NCI-H774 (cell line): ENCODE measurements at places on chromosomes 6 and 20.
A peak's percentile ranks its signal among the peaks of the same experiment; 100 is the strongest.

DNA sequence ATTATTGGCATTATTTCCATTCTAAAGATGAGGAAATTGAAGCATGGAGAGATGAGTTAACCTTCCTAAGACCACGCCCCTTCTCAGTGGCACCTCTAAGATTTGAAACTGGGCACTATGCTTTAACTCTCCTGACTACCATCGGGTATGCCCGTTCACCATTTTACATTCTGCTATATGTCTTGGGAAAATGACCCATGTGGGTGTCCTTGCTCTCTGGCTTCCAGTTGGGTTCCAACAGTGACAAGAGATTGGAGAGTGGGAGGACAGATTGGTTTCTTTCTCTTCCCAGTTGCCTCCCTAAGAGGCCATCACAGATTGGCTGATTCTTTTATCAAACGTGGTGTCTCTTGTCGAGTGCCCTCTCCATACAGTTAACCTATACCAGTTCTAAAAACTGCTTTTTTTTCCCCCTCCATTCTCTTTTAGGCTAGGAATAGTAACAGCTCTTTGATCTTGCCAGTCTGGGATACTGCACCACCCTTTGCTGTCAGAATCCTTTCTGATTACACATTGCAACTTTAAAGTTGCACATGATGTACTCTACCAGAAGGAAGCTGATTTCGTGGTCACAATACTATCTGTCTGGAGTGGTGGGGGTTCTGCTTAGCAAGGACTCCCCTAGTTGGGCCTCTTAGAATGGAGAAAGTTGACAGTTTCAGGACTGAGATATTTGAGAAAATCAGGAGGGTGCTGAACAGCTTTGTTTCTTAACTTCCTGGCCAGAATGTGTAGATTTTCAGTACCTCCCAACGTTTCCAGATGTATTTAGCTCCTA lies 88.0 kb upstream of the ELOVL5 start:
- no peak for DNase-seq

GRCh38 chr6:27800731-27801373 lies 111.3 kb downstream of the OR2B2 start:
- no peak for DNase-seq

DNA sequence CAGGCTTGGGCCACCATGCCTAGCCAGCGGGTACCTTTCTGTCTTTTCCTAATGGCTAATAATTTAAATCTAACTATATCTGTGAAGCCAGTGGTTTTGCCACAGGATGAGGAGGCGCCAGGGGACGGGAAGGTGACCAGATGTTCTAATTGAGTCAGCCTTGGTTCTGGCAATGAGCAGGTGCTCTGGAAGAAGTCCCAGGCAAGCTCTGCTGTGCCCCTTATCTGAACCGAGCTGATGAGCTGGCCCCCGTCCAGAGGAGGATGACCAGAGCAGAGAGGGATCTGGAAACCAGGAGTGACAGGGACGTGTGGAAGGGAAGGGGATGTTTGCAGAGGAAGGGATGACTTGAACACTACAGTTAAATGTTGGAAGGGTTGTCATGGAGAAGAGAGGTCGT lies 46.7 kb downstream of the SLC35D3 start:
- DNase-seq = no peak

- DNase-seq = peak; percentile 52
Observed at GRCh38 chr6:127343809-127344659, 625 bp upstream of the ECHDC1 start.

- no peak for DNase-seq
Observed at GRCh38 chr20:503048-503737, 40.4 kb downstream of the CSNK2A1 start.

- no peak for DNase-seq
Observed at GRCh38 chr6:161919691-161920090, 645.8 kb upstream of the AGPAT4 start.
